ENCODE measurements at places on chromosomes 6 and 20.

DNA sequence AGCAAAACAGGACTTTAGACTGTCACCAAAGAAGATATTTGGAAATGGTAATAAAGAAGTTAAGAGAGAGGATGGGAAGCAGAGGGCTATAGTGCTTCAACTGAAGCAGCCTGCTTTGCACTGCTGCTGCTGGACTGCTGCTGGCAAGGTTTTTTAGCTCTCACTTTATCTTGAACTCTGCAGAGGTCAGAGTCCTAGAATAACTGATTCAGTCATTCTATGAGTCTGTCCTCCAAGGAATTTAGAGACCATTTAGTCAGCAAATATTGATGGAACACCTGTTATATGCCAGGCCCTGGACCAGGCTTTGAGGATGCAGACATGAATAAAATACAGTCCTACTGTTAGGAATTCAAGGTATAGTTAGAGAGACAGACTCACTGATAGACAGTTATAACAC lies 9.1 kb upstream of the SAYSD1 start:
- no peak for DNase-seq

GRCh38 chr6:99613705-99614429 lies 7.2 kb downstream of the PRDM13 start:
- DNase-seq, result no peak

GRCh38 chr6:34745277-34746103 lies 11.8 kb upstream of the SNRPC start:
- no peak for DNase-seq

DNA sequence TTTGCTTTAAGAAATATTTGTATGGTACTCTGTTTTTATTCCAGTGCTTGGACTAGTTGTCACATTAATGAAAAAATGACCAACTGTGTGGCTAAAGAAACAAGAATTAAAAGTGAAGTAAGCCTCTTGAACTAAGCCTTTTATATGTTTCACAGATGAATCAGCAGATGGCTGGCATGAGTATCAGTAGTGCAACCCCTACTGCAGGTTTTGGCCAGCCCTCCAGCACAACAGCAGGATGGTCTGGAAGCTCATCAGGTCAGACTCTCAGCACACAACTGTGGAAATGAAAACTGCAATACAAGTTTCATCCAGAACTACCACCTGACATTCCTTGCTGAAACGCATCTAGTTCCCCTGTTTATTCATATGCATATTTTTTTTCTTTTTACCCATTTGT lies 96.8 kb downstream of the B3GAT2 start:
- DNase-seq, result no peak

GRCh38 chr20:53595018-53595378 lies 1.4 kb upstream of the ZNF217 start:
- no peak for DNase-seq

- DNase-seq, result no peak
Observed at GRCh38 chr6:158018041-158018771, 36.5 kb downstream of the SYNJ2 start.

DNA sequence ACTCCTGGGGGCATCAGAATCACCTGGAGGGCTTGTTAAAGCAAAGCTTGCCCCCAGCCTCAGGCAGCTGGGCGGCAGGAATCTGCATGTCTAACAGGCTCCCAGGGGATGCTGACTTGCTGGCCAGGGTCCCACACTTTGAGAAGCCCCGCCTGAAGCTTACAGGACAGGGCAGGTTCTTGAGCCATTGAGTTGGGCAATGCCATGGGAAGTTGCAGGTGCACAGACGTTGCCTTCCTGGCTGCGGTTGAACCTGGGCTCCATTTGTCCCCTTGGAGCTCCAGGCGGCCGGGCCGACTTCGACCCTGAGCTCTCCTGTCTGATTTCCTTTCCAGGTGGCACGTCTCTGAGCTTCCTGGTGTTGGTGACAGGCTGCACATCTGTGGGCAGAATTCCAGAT lies 46.8 kb downstream of the SYNJ2 start:
- no peak for DNase-seq

DNA sequence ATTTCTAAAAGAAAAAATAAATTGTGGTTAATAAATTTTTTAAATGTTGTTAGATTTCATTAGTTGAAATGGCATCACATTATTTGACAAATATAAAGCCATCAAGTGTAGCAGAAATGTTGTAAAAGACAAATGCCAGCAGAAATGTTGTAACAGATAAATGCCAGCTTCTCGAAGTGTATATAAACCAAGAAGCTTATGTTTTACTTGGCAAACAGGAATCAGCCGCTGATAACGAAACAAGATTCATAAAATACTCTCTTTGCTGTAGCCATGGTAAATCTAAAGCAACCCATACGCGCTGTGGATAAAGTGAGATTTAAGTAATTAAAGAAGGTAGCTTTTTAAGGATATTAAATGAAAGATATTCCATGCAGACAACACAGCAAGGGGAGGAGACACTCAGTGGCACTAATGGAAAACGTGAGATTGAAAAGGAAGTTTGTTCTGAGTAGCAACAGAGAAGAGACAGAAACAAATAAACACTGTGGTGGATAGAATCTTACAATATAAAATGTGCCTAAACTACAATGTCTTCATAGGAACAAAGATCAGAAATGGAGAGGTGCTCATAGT lies 29.6 kb downstream of the BTBD9 start:
- DNase-seq, result no peak
